Activated T-helper 1 cell treated with Interleukin-2 at 50 U/mL for 16 hours (primary cell): ENCODE measurements at places on chromosomes 16 and 17.

DNA sequence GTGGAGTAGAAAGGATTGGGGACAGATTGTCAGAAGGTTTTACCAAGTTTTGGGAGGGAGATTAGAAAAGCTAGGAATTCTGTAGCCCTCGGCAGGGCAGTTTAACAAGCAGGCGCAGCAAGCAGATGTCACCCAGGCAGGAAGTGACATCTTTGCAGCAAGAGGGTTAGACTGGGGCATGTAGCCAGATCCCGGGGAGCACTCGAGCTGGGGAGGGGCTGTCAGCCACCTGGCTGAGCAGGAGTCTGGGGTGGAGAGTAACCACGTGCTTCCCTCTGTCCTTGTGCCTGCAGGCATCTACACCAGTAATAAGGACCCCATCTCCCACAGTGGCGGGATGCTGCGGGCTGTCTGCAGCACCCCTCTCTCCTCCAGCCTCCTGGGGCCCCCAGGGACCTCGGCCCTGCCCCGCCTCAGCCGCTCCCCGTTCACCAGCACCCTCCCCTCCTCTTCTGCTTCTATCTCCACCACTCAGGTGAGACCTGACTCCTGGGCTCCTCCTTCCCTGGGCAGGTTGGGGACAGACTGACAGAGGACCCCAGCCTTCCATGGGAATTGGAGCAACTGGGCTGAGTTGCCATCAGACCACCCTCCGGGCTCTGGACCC is 12.2 kb downstream of the MLLT6 start:
- DNase-seq = no peak

GRCh38 chr17:74362069-74362405 is 369 bp upstream of the BTBD17 start:
- DNase-seq = no peak

GRCh38 chr16:21134053-21134452 is 16.6 kb downstream of the DNAH3 start:
- DNase-seq = no peak

DNA sequence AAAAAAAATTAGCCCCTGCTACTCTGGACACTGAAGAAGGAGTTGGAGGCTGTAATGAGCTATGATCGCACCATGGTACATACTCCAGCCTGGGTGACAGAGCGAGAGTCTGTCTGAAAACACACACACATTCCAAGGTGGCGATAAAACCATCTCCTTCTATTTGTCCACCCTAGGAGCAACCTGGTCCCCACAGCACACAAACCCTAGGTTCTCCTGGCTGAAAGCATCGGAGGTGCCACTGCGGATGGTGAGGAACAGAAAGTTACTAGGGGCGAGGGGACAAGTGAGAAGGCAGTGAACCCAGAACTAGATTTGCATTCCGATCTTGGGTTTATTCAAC is 1.4 kb upstream of the ECI1 start:
- no peak for DNase-seq

DNA sequence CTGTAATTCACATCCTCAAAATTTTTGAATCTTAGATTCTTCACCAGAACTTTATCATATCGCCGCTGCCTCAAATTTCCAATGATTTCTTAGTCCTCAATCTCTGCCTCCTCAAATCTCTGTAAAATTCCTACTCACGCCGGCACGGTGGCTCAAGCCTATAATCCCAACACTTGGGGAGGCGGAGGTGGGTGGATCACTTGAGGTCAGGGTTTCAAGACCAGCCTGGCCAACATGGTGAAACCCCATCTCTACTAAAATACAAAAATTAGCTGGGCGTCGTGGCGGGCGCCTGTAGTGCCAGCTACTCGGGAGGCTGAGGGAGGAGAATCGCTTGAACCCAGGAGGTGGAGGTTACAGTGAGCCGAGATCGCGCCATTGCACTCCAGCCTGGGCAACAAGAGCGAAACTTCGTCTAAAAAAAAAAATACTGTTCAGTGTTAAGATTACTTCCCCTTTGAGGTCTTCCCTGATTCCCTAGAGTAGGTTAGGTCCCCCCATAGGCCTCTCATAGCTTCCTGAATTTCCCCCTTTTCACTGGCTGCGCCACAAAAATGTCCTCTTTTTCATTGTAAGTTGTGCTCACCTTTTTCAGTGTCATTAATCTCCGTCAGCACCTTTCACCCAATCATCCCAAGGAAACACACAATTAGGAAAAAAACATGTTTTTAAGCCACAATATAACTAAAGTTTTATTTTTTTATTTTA is 919 bp upstream of the CBX1 start:
- DNase-seq = no peak

DNA sequence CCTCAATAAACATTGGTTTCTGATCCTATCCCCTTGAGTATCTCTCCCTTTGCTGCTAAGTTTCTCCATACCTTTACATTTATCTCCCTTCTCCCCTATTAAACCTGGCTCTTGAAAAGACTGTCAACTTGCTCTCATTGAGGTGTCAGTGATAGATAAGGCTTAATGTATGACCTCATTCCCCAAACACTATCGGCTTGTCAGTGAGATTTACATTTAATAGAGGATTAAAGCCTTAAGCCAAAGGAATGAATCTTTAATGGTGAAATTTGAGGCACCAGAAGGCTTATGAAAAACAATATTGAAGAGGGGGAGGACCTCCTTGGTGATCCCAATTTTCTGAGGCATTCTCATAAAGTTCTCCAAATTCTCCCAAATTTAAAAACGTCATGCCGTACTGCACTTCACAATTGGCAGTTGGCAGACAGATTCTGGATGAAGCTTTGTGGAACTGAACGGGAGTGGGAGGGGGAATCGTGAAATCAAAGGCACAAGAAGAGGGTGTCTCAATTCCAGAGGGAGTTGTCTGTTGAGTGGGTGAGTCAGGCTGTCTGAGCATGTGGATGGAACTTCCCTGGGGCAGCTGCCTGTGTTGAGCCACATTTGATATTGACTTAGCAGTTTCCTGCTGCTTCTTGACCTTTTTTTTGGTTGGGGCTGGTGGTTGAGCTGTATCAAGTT is 478.8 kb downstream of the NPIPA7 start:
- DNase-seq = no peak

GRCh38 chr16:69917311-69917710 is 33.8 kb upstream of the CLEC18A start:
- no peak for DNase-seq

DNA sequence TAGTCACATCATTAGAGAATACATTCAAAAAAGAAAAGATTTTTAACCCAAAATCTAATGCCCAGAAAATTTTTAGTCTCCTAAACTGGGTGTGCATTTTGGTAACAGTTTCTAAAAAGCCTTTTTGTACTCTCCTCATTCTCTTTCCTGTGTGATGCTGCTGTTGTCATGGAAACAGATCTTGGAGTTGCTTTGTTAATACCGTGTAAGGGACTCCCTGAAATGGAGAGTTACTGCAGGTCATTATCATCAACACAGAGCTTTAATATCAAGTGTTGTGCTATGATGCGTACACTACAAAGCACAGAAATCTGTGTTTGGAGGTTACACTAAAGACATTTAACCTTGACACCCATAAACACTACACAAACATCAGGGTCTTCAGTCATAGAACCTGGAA is 216.3 kb downstream of the PRKCA start:
- DNase-seq = no peak

- no peak for DNase-seq
These were observed 267.2 kb upstream of the SALL1 start for GRCh38 chr16:51418258-51418657.

DNA sequence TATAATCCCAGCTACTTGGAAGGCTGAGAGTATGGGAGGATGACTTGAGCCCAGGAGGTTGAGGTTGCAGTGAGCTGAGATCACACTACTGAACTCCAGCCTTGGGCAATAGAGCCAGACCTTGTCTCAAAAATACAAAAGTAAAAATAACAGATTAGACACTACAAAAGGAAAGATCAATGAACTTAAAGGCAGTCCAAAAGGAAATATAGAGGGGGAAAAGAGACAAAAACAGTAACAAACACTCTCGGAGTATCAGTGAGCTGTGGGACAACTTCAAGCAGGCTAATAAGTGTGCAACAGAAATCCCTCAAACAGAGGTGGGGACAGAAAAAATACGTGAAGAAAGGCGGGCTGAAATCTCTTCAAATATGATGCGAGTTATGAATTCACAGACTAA is 58.8 kb downstream of the CPPED1 start:
- DNase-seq = no peak

GRCh38 chr17:82108961-82109475 is 11.0 kb upstream of the FASN start:
- DNase-seq = no peak

GRCh38 chr17:28570716-28571360 is 486 bp downstream of the PIGS start:
- DNase-seq = peak; percentile 18

DNA sequence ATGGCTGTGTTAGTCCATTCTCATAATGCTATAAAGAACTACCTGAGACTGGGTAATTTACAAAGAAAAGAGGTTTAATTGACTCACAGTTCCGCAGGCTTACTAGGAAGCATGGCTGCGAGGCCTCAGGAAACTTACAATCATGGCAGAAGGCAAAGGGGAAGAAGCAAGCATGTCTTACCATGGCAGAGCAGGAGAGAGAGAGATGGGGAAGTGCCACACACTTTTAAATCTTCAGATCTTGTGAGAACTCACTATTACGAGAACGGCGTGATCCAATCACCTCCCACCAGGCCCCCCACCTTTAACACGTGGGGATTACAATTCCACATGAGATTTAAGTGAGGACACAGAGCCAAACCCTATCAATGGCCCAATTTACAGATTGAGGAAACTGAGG is 96.5 kb downstream of the SDK2 start:
- DNase-seq = no peak

GRCh38 chr17:57004944-57005579 is 27.1 kb downstream of the SCPEP1 start:
- DNase-seq = no peak

DNA sequence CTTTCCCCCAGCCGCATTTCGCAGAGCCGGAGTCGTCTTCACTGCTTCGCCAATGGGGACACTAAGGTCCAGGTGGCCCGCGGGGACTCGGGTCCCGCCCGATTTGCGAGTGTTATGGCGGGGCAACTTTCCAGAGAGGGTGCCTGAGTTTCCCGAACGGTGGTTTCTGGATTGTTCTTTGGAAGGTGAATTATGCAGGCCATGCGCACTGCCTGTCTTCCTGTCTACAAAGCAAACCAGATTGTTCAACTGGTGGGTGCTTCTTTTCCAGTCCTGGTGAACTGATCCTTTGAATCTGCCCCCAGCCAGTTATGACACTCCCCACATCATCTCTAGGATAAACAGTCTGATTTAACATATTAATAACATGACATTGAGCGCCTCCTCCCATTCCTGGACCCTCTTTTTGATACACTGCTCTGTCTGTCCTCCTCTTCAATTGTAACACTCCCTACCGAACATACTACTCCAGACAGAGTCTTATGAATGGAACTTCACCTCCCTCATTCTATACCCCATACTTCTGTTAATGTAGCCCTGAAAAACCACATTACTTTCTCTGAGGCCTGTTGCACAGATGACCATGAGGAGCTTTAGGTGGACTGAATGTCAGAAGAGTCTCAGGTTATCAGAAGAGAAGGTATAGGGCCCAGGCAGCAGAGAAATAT is 159.0 kb downstream of the RAB11FIP4 start:
- DNase-seq = peak; percentile 12

- no peak for DNase-seq
These were observed 58.0 kb upstream of the CLEC18A start for GRCh38 chr16:69893106-69893505.

DNA sequence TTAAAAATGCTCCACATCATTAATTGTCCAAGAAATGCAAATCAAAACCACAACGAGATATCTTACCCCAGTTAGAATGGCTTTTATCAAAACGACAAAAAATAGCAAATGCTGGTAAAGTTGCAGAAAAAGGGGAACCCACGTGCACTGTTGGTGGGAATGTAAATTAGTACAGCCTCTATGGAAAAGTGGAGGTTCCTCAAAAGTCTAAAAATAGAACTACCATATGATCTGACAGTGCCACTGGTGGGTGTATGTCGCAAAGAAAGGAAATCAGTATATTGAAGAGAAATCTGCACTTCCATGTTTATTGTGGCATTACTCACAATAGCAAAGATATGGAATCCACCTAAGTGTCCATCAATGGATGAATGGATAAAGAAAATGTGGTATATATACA is 38.2 kb upstream of the ZFHX3 start:
- no peak for DNase-seq

GRCh38 chr17:33260638-33261037 is 32.5 kb downstream of the ASIC2 start:
- DNase-seq = no peak

- DNase-seq = no peak
These were observed 121.2 kb upstream of the CHMP6 start for GRCh38 chr17:80870401-80870800.

DNA sequence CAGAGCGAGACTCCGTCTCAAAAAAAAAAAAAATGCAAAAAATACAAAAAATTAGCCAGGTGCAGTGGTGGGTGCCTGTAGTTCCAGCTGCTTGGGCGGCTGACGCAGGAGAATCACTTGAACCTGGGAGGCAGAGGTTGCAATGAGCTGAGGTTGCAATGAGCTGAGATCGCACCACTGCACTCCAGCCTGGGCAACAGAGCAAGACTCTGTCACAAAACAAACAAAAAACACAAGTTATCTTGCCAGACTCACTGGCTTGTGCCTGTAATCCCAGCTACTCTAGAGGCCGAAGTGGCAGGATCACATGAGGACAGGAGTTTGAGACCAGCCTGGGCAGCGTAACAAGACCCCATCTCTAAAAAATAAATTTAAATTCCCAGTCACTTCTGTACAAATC is 3.4 kb upstream of the ST3GAL2 start:
- DNase-seq = no peak

- DNase-seq = no peak
These were observed 674 bp downstream of the ZNF688 start for GRCh38 chr16:30570636-30571444.

GRCh38 chr17:14940938-14941265 is 324.2 kb downstream of the PMP22 start:
- DNase-seq = no peak

- DNase-seq = no peak
These were observed 4.6 kb downstream of the ANKRD11 start for GRCh38 chr16:89485701-89486246.

DNA sequence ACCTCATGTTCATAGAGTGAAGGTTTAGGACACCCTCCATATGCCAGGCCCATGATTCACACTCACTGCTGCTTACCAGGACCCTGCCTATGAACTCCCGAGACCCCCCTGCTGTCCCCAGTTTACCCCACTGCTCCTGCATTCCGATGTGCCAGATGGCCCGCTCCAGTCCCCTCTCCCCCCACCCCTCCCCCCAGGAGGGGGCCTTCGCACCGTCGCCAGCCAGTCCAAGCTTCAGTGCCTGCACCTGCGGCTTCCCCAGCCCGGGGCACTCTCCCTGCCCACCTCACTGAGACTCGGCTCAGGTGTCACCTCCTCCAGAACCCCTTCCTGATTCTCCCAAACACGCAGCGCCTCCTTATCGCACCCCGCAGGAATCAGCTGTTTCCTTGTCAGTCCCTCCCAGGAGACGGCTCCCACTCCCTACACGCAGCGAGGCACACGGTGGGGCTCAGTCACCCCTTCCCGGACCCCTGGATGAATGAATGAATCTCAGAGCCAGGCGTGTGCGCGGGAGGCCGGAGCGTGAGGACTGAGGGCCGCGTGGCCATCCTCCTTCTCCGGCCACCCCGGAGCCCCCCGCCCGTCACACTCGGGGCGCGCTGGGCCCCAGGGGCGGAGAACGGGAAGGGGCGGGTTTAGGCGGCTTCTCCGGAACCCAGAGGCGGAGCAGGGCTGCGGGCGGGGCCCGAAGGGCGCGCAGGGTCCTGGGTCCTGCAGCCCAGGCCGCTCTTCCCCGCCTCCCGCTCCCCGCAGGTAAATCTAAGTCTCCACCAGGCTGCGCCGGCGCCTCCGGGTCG is 1.6 kb downstream of the MYO1C start:
- peak; percentile 45 for DNase-seq

GRCh38 chr16:56057151-56057550 is 134.1 kb upstream of the GNAO1 start:
- no peak for DNase-seq
